ENCODE measurements at places on chromosomes 12 and 14.

- H3K27ac ChIP-seq, result no peak overlapping the region
- no peaks in the 10 kb centered on the region for H3K27me3 ChIP-seq
- no peaks in the 10 kb centered on the region for H3K36me3 ChIP-seq
Measured at GRCh38 chr14:104398656-104399055, 180.9 kb upstream of the C14orf180 start.

DNA sequence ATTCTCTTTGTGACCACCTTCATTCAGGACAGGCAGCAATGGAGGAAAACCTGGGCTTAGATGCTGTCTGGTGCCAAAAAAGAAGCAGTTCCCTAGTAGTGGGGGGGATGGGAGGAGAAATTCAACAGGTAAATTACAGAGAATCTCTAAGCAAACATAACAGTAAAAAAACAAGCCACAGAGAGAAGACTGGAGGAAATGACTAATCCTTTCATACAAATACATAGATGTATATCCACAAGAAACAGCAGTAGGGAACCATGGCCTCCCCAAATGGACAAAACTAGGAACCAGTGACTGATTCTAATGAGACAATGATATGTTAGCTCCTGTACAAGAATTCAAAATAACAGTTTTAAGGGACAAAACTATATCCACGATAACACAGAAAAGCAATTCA is 513.0 kb downstream of the NAV3 start:
- H3K27ac ChIP-seq, result no peak overlapping the region
- H3K4me1 ChIP-seq, result no peaks in the 10 kb centered on the region
- DNase-seq, result no peak
- H3K36me3 ChIP-seq, result no peaks in the 10 kb centered on the region

GRCh38 chr12:41061192-41061591 is 126.9 kb upstream of the PDZRN4 start:
- no peaks in the 10 kb centered on the region for H3K27me3 ChIP-seq
- no peak overlapping the region for H3K4me3 ChIP-seq
- no peak for DNase-seq

DNA sequence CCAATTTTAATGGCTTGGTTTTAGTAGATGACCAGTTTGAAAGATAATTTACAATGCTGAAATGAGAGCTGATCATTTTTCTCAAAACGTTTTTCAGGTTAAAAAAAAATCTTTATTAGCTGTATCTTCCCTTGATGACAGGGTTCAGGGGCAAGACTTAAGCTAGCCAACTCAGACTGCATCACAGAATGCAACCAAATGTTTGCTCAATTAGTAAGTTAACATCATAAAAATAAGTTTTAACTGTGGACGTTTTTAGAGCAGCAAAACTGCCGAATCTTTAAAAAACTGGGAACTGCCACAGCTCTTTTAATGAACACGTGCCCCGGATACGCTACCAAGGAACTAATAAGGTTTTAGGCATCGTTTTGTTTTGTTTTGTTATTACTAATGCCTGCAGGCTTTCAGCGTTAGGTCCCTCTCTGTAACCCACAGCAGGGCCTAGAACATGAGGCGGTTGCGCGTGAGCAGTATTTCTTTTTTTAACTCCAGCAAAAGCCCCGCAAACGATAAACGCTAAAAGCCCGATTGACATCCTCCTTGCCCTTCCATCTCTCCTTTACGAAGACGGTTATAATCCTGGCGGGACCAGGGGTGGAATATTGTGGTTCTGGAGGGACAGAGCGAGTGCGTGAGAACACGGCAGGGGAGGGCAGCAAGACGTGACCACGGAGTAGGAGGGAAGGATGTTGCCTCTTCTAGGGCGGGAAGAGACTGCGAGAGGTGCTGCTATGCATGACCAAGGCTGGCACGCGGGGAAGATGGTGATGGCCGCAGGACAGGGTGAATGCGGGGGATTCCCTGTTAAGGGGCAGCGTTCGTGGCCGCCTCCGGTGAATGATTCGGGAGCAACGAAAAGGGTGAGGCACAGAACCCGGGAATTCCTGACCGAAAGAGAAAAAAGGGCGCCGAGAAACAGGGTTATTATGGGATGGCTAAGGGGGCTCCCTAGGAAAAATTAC is 652 bp downstream of the SUPT16H start:
- H3K27ac ChIP-seq, result peak overlapping the region; percentile 86
- H3K36me3 ChIP-seq, result peaks cover 6% of the 10 kb centered on the region
- peak overlapping the region; percentile 68 for H3K4me3 ChIP-seq
- H3K4me1 ChIP-seq, result peaks cover 29% of the 10 kb centered on the region
- H3K27me3 ChIP-seq, result no peaks in the 10 kb centered on the region

GRCh38 chr12:11798006-11798708 is 148.7 kb downstream of the ETV6 start:
- H3K36me3 ChIP-seq, result no peaks in the 10 kb centered on the region
- DNase-seq, result no peak
- H3K4me1 ChIP-seq, result peaks cover 81% of the 10 kb centered on the region
- H3K27ac ChIP-seq, result peak overlapping the region; percentile 99
- H3K4me3 ChIP-seq, result no peak overlapping the region

DNA sequence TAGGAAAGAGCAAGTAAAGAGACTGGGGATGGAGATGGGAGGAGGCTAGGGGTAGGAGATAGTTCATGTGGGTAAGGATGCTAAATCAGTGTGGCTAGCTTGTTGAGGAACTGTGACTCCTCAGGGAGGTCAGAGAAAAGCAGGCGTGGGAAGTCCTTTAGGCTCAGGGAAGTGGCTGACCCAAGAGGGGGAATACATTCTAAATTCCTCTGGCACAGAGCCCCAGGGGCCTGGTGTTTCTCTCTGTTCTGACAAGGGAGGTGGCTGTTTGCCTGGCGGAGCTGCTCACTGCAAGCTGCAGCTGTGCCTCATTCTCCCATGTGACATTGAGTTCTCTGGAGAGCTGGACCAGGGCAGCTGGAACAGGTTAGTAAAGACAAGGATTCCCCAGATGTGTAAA is 152.2 kb upstream of the SLC38A2 start:
- peak; percentile 43 for DNase-seq
- peak overlapping the region; percentile 81 for H3K27ac ChIP-seq
- no peaks in the 10 kb centered on the region for H3K36me3 ChIP-seq
- no peak overlapping the region for H3K4me3 ChIP-seq
- H3K4me1 ChIP-seq, result peaks cover 33% of the 10 kb centered on the region

- no peaks in the 10 kb centered on the region for H3K36me3 ChIP-seq
- H3K4me1 ChIP-seq, result no peaks in the 10 kb centered on the region
- no peak overlapping the region for H3K4me3 ChIP-seq
- H3K27ac ChIP-seq, result no peak overlapping the region
- DNase-seq, result no peak
Measured at GRCh38 chr12:66744461-66744860, 65.6 kb upstream of the GRIP1 start.

DNA sequence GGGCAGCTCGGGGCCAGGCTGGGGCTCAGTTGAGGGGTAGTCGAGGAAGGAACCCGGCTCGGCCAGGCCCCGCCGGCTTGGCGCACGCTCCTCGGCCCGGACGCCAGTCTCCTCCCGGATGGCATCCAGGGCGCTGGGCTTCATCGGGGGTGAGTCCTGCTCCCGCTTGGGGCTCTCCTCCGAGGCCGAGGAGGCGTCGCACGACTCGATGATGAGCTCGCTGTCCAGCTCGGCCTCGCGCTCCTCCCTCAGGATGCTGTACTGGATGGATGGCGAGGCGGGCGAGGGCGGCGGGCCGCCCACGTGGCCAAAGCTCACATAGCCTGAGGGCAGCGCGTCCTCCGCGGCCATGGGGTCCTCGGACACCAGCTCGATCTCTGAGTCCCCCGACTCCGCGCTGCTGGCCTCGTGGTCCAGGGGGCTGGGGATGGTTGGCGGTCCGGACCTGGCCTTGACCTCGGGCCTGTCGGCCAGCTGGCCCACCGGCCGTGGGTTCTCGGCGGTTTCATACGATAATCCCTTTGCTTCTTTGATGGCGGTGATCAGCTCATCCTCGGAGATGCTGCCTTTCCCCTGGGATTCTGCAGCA is 143.4 kb downstream of the RTN1 start:
- H3K27me3 ChIP-seq, result peaks cover 4% of the 10 kb centered on the region
- no peaks in the 10 kb centered on the region for H3K36me3 ChIP-seq
- no peaks in the 10 kb centered on the region for H3K4me1 ChIP-seq
- no peak for DNase-seq
- no peak overlapping the region for H3K27ac ChIP-seq

DNA sequence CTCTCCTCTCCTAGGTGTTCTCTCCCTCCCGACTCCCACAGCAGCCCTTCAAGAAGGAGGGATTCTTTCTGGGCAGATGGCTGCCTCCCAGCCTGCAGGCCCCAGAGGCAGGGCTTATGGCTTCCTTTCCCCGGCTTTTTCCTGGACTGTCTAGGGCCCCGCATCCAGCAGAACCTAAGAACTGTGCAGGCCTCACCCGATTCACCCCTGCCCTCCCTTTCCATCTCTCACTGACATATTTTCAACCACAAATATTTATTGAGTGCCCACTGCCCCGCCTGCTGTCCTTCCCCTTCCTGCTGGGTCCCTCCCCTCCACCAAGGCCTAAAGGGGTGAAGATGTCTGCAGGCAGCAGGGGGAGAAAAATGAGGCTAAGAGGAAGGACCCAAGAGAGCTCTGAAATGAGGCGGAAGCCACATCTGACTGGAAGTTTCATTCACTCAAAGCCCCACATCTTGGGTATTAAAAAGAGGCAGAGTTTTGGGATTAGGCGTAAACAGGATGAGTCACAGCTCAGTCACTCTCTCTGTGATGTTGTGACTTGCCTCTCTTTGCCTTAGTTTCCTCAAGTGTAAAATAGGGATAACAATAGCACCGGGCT is 2.9 kb downstream of the SCNN1A start:
- H3K4me1 ChIP-seq, result peaks cover 36% of the 10 kb centered on the region
- no peak overlapping the region for H3K4me3 ChIP-seq
- no peaks in the 10 kb centered on the region for H3K36me3 ChIP-seq
- H3K27me3 ChIP-seq, result no peaks in the 10 kb centered on the region
- DNase-seq, result peak; percentile 58

- H3K4me1 ChIP-seq, result no peaks in the 10 kb centered on the region
- H3K36me3 ChIP-seq, result peaks cover 24% of the 10 kb centered on the region
- no peak overlapping the region for H3K4me3 ChIP-seq
Measured at GRCh38 chr14:21229821-21230220, 39.4 kb downstream of the HNRNPC start.

DNA sequence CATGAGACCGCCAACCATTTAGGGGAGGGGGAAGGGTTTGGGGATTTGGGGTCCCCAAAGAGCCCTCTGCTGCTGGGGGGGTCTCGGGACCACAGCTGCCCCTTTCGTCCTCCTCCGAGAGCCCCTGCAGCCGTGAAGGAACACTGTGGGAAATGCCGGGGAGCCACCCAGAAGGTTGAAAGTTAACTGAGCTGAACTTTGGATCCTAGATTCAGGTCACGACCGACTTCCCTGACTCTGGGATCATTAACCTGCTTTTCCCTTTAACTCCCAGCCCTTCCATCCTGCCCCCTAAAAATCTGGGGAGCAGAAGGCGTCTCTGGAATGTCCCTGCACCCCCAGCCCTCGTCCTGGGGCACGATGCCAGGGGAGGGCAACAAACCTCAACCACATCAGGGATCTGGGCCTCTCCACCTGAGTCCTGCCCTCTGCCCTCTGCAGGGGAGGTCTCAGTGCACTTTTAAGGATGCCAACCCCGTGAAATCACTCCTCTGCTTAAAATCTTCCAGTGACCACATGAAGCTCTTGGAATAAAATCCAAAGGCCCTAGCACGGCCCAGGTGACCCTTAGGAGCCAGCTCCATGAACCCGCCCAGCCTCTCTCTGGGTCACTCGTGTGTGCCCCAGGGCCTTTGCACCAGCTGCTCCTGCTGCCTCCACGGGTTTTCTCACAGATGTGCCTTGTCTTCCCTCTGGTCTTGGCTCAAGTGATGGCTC is 95.0 kb downstream of the RFLNA start:
- peaks cover 76% of the 10 kb centered on the region for H3K4me1 ChIP-seq
- H3K4me3 ChIP-seq, result no peak overlapping the region
- peak overlapping the region; percentile 92 for H3K27ac ChIP-seq
- no peaks in the 10 kb centered on the region for H3K27me3 ChIP-seq

DNA sequence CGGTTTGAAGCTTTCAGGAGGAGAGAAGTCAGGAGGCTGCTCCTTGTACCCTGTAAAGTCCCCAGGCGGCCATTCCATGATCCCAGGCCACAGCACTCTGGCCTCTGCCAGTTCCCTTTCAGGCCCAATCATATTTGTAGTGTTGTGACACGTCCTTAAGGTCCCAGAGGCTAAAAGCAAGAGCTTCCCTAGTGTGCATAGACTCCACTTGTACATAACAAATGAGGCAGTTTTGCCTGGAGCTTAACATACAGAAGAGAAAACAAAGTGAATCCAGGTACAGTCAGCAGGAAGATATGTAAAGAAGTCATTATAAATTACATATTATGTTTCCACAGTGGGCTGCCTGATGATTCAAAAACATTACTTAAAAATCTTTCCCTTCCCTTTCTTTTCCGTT is 81.1 kb upstream of the RPH3A start:
- no peak for DNase-seq
- no peak overlapping the region for H3K4me3 ChIP-seq
- H3K4me1 ChIP-seq, result no peaks in the 10 kb centered on the region
- no peaks in the 10 kb centered on the region for H3K36me3 ChIP-seq
- H3K27me3 ChIP-seq, result no peaks in the 10 kb centered on the region
- no peak overlapping the region for H3K27ac ChIP-seq

DNA sequence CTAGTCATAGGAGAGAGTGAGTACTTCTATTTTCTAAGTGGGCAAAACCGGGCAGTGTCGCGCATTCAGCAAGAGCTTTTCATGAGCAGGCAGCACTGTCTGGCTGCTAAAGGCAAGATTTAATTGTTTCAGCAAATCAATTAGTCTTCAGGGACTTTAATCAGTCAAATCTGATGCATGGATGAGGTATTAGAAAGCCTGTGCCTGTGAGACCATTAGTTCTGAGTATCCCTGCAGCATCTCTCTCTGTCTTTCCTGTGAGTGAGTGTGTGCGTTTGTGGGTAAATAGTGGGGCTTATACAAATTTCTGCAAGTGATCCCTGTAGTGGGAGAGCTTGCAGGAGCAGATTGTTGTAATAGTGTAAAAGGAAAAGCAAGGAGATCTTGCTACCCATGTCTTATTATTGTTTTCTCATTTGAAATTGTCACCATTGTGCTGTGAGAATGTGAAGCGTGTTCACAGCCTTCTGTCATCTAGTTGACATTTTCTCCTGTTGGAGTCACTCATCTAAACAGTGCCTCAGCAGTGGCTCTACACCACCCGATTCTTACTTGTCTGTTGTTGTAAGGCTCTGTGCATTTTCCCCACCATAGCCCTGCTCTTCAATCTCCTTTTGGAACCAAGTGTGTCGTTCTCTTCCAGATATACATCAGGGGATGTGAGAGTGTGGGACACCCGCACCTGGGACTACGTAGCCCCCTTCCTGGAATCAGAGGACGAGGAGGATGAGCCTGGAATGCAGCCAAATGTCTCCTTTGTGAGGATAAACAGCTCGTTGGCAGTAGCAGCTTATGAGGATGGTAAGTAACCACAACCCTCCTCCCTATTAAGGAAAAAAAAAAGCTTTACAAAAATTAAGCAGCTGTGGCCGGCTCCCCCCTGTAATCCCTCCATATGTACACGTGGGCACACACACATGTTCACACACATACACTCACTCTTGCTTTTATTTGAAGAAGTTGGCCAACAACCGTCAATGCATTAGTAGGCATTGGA is 53.6 kb downstream of the FBXW8 start:
- H3K27ac ChIP-seq, result no peak overlapping the region
- no peaks in the 10 kb centered on the region for H3K4me1 ChIP-seq
- no peak overlapping the region for H3K4me3 ChIP-seq

GRCh38 chr12:93706387-93706786 is 29.2 kb downstream of the CRADD start:
- no peaks in the 10 kb centered on the region for H3K4me1 ChIP-seq
- no peaks in the 10 kb centered on the region for H3K27me3 ChIP-seq
- no peak overlapping the region for H3K4me3 ChIP-seq
- no peak for DNase-seq
- H3K27ac ChIP-seq, result no peak overlapping the region

GRCh38 chr12:76450690-76451089 is 102.5 kb upstream of the BBS10 start:
- no peaks in the 10 kb centered on the region for H3K27me3 ChIP-seq
- no peaks in the 10 kb centered on the region for H3K36me3 ChIP-seq

Data from endothelial cell of umbilical vein (primary cell).